Effector CD8-positive, alpha-beta T cell (primary cell): ENCODE measurements at places on chromosomes 2 and 18.

- no peak for DNase-seq
These were observed 357.6 kb downstream of the SLC4A3 start for GRCh38 chr2:219985017-219985416.

DNA sequence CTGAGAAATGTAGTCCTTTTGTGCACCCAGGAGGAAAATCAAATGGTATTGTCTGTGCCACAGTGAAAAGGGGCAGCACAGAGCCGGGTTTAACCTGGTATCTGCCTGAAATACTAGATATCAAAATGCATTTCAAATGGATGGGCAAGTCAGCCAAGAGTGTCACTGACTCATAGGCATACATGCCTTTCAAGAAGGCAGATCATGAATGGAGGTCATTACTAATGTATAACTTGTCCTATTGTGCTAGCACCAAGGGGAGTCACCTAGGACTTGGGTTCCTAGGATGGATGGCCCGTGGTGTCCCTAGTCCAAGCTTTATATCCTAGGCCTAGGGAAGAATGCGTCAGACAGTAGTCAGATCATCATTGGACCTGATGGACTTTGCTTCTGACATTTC is 49.9 kb downstream of the TCF7L1 start:
- no peak for DNase-seq

GRCh38 chr2:229780856-229781773 is 66.8 kb upstream of the DNER start:
- no peak for DNase-seq

DNA sequence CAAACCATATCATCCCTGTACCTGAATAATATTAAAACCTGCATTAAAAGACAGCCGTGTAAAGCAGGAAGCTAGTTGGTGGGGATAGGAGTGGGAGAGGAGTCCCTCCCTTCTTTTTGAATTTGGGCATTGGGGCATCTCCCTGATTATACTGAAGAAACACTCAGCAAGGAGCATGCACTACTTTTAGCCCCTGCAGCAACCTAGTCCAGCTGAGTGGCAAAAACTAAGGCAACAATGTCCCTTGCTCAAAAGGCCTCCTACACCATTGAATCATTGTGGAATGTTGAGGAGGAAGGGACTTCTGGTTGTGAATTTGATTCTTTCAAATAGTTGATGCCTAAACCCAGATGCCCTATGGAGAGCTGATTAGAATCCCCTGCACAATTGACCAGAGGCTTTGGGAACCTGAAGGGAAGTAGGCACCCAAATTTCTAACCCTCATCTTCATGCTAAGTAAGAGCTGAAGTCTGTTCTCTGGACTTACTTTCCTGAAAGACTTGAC is 111.7 kb downstream of the DDX1 start:
- DNase-seq = no peak

GRCh38 chr2:10620481-10620880 is 69.3 kb downstream of the NOL10 start:
- DNase-seq = no peak

DNA sequence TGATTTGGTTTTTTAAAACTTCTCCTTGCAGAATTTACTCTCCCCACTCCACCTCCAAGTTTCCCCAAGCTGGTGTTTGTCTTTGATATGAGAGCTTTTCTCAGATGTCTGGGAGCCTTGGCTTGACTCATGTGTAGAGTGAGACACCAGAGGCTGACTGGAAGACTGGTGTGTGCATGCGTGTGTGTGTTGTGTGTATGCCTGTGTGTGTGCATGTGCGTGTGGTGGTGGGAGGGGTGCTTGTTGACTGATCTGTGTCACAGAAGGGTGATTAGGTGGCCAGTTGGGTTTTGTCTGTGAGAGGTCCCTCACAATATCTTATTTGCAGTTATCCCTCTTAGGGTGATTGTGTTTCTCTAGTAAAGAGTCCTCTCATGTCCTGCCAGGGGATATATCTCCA is 50.5 kb upstream of the HPCAL1 start:
- DNase-seq = no peak

GRCh38 chr18:50162486-50163304 is 32.3 kb downstream of the MYO5B start:
- DNase-seq = no peak

DNA sequence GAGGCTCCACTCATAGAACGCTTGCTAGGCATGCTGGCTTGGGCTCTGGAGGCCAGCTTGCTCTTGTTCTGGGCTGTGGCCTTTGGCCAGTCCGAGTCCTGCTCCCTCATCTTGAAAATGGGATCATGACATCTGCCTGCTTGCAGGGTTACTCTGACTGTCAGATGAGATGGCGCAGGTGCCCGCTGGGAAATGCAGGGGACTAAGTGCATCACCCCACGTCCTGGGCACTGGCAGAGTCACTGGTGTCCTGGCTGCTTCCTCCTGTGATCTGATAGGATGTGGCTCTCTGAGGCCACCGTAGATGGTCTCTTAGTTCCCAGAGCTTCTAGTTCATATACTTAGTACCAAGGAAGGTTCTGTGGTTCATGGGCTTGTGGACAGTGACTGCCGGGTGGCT is 18.5 kb downstream of the LDLRAD4 start:
- DNase-seq = no peak

DNA sequence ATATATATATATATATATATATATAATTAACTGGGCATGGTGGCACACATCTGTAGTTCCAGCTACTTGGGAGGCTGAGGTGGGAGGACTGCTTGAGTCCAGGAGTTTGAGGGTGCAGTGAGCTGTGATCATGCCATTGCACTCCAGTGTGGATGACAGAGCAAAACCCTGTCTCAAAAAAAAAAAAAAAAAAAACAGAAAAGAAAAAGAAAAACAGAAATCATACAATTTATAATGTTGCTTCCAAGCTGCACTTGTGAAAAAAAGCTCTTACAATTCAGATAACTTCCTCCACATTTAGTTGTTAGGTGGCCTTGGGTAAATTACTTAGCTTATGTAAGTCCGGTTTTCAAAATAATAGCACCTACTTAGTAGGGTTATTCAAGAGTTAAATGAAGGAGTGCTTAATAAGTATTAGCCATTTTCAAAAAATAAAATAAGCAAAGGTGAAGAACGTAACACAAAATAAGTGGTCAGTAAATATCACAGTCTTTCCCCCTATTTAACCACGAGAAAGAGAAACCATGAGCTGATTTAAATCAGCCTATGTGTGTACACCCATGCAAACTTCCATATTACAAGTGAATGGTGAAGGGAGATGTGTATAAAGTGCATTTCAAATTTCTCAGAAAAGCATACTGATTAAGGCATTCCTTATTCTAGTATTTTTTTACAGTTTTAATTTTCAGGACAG is 2.3 kb downstream of the WIPF1 start:
- DNase-seq = no peak

GRCh38 chr18:29250843-29251242 is 1073.9 kb upstream of the CDH2 start:
- DNase-seq = no peak

GRCh38 chr2:149061133-149061745 is 22.7 kb downstream of the LYPD6B start:
- no peak for DNase-seq

DNA sequence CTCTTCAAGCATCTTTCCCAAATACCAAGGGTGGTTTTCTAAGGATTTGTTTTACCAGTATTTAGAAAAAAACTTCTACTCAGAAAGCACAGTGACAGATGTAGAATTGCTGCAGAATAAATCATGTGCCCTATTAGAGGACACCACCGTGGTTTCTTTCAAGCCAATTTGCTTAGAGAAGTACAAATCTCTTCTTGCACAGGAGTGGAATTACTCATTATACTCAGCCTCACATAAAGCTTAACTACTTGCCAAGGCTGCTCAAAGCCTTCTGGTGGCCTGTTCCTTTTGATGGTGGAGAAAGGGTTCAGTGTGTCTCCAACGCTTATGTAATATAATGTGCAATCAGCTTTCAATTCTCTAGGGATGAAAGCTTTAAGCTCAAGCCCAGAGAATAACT is 66.5 kb upstream of the CTNNA2 start:
- no peak for DNase-seq

DNA sequence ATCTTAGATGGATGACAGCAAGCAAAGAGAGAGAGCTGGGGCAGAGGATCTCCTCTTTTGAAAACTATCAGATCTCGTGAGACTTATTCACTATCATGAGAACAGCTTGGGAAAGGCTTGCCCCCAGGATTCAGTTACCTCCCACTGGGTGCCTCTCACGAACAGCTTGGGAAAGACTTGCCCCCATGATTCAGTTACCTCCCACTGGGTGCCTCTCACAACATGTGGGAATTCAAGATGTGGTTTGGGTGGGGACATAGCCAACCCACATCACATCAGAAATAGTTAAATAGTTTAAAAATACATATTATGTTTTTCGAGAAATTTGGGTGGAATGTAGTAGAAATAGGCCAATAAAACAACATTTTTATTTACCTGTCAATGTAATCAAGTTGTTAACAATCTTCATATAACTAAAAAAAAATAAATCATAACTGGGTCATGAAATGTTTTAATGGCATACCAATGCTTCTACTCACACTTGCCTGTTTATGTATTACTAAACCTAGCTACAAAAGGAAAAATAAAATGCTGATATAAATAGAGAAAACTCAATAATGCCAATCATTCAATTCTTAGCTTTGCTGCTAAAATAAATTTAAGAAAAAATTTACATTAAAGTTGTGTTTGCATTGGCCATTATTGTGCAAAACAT is 608.9 kb downstream of the SUCLG1 start:
- DNase-seq = no peak

DNA sequence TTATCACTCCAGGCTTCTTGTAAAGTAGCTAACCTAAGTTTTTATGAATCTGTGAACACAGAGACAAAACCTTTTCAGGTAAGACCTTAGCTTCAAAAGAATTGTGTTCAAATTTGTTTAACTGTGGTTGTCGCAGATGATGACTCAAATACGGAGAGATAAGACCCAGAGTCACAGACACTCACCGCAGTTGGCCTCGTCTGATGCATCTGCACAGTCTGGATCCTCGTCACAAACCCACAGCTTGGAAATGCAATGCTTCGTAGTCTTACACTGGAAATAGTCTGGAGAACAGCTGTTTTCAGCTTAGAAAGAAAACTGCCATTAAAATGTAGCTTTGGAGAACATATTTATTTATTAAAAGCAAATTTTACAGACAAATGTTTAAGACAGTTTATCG is 1662.1 kb upstream of the NXPH2 start:
- no peak for DNase-seq

GRCh38 chr2:197946562-197946961 is 142.2 kb downstream of the PLCL1 start:
- DNase-seq = no peak

DNA sequence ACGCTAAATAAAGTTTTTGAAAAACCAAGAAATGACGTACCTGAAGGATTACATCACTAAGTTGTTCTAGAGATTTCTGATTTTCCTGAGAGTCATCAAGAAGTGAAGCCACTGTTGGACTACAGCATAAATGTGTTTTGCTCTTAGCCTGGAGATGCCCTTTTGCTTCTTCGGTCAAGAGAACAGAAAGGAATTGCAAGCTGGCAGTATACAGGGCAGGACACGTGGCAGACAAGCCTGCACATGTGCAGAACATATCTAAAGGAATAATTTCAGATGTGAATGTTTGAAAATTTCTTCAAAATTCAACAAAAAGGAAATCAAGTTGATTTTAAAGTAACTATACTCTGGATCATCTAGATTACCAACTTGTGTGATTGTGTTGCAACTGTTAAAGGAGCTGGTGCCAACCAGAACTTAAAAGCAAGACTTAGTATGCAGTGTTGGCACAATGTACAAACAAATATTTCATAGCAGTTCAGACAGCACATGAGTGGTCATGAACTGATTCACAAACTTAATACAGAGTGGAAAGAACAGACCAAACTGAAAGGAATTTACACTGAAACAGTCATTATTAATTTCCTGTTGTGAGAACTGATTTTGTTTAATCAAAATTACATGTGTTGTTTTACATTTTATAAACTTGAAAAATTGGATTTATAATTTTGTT is 100.4 kb upstream of the CD226 start:
- no peak for DNase-seq

- DNase-seq = peak; percentile 24
These were observed 665.4 kb downstream of the BCL11A start for GRCh38 chr2:59888015-59888414.

- DNase-seq = no peak
These were observed 1.6 kb upstream of the CXXC1 start for GRCh38 chr18:50289108-50289443.

GRCh38 chr2:1835581-1836201 is 91.4 kb upstream of the PXDN start:
- DNase-seq = no peak

GRCh38 chr2:59456285-59456684 is 1097.2 kb downstream of the BCL11A start:
- no peak for DNase-seq

- DNase-seq = no peak
These were observed 2.3 kb downstream of the CETN1 start for GRCh38 chr18:582465-582864.

DNA sequence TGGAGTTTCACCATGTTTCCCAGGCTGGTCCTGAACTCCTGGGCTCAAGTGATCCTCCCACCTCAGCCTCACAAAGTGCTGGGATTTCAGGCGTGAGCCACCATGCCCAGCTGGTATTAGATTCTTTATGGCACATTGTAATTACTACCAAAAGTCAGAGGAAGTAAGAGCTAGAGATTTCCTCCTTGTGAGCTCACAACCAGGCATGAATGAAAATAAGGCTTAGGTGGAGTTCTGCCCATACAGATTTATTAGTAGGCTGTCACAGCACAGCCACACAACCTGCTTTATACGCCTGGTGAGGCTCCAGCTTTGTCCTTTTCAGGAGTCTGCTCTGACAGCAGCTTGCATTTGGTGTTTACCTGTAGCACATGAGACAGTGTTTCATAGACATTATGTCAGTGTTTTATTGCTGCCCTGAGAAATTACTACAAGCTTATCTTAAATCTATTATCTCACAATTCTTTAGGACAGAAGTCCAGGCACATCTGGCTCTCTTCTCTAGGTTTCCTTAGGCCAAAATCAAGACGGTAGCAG is 156.6 kb downstream of the TANC1 start:
- DNase-seq = no peak

GRCh38 chr18:26863122-26863879 is 2.2 kb downstream of the AQP4 start:
- no peak for DNase-seq

- no peak for DNase-seq
These were observed 42.8 kb upstream of the GALR1 start for GRCh38 chr18:77206676-77207374.

DNA sequence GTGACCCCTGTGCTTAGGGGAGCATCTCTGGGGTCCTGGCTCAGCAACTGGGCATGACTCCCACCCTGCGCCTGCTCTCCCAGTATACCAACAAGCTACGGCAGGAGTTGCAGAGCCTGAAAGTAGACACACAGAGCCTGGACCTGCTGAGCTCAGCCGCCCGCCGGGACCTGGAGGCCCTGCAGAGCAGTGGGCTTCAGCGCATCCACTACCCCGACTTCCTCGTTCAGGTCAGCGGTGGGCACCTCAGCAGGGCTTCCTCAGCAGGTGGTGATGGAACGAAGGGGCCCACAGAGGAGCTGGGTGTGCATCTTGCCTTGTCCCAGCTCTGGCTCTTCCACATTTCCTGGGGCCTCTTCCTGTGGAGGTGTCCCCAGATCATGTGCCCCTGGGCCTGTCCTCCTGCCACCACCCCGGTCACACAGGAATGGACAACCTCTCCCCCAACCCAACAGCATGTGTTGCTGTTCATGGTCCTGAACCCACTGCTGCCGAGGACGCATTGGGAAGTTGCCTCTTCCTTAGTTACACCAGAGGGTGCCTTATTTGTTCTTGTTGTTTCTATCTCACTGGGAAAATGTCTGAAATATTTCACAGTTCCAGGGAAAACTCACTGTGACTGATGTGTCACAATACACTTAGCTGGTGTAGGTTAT is 10.8 kb downstream of the PROM2 start:
- DNase-seq = no peak
